Dermis microvascular lymphatic vessel endothelial cell (primary cell): ENCODE measurements at places on chromosomes 13 and 19. TPM values are rescaled to one million over a fixed set of nuclear protein-coding genes. Genes with fewer than 3 reads are reported as not detected.
A peak's percentile ranks its signal among the peaks of the same experiment; 100 is the strongest.

DNA sequence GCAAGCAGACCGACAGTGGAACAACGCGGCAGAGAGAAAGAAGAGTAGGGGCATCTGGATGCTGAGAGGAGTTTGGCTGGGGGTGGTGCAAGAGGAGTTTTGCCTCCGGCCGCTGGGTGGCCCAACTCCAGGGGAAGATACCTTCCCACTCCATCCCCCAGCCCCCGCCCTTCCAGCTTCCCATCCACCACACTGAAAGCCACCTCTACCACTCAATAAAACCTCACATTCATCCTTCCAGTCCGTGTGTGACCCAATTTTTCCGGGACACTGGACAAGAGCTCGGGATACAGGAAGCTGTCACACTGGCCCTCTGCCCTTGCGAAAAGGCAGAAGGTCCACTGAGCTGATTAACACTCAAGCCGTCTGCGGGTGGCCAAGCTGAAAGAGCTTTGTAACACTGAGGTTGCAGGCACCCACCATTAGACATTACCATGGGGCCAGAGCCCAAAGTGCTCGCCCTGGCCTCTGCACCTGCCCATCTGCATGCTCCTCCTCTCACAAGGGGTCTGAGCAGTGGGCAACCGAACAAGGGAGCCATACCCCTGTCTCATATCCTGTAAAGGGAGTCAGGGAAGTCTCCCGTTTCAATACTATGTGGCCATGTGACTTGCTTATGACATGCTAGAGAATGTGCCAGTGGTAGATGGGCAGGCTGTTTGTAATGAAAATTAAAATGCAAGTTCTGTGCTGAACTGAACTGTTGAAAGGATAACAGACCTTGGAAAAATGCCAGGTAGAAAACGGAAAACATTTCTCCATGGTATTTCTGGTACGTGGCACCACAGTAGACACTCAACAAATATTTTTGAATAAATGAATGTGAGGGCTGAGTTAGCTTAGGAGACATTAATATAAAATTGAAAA is 205.1 kb upstream of the STARD13 start:
- peak; percentile 99 for DNase-seq

GRCh38 chr13:44808185-44808584 is 181.1 kb downstream of the NUFIP1 start:
- no peak for DNase-seq

DNA sequence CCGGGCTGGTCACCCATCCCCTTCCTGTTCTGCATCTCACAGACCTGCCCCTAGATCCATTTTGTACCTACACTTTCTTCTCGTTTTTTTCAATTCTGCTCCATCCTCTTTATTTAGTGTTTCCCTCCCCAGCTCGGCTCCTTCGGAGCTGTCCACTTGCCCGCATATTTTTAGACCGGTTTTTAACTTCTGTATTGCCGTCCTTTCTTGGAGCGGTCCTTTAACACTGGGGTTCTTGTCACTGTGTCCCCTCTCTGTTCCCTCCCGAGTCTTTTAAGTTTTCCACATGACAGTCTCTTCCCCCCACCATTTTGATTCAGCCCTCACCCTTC is 1.7 kb downstream of the ARHGAP35 start:
- no peak for DNase-seq

DNA sequence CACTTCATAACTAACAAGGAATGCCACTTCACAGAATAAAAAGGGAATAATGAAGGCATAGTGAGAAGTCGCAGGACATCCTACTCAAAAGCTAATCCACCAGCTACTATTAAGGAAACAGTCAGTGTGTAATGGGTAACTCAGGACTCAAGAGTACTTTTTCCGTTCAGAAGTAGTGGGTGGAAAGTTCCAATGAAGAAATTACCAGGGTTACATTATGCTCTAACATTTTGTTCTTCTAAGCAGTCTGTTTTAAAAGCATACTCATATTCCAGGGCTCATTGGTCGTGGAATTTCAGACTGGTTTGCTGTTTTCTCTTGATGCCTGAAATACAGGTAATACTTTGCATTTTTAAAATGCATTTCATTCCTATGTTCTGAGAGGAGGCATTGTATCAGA is 222.4 kb upstream of the IRS2 start:
- DNase-seq = no peak

DNA sequence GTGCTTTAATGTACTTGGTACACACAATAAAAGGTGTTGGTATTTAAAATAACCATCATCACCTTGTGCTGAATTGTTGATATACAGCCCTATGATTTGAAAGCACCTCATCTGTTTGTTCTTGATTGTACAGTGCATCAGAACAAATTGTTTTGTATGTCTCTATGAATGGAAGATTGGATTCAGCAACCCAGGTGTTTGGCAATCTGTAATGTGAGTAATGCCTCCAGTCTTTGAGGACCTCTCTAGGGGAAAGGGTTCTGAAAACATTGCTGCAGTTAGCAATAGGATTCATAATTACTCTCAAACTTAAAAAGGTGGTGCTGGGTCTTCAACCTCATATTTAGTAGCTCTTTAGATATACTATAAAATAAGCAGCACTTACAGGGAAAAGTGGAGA is 341.8 kb downstream of the OXGR1 start:
- no peak for DNase-seq

GRCh38 chr13:48165727-48166126 is 67.3 kb upstream of the ITM2B start:
- DNase-seq = no peak

GRCh38 chr19:50967929-50968715 is 1.3 kb downstream of the KLK6 start:
- DNase-seq = no peak

- no peak for DNase-seq
These were observed 693 bp downstream of the RFXAP start for GRCh38 chr13:36819739-36820090.

Gene SPTBN4
- under 0.01 TPM in 1 of 2 replicates, not detected in the other for total RNA-seq

Gene CRX
- total RNA-seq = not detected in 2 replicates

Gene RFPL4AL1
- 0.51 TPM in 1 of 2 replicates, not detected in the other for total RNA-seq

Gene RFPL4A
- 1.3 and 3.4 TPM in 2 replicates for total RNA-seq

Gene ADM5
- 0.26 and 0.38 TPM in 2 replicates for total RNA-seq

Gene GPC6
- total RNA-seq = under 0.01 TPM in 2 replicates
